H1 (cell line): ENCODE measurements at places on chromosomes 2 and 18. TPM values are rescaled to one million over a fixed set of nuclear protein-coding genes. Genes with fewer than 3 reads are reported as not detected.

DNA sequence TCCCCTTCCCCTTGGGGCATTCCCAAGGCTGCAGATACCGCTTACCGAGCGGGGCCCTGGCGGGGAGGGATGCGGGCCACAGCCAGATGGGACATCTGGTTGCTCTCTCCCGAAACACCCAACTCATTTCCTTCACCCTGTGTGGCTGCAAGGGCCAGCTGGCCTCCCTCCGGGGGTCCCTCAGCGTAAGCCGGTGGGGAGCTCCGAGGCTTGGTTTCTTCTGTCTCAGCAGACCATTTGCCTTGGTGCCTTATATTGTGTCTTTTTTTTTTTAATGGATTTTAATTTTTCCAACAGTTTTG lies 107.6 kb upstream of the ODC1 start:
- no peak overlapping the region for H3K4me3 ChIP-seq
- no peaks in the 10 kb centered on the region for H3K36me3 ChIP-seq
- DNase-seq = no peak
- H3K4me1 ChIP-seq = no peaks in the 10 kb centered on the region
- H3K27ac ChIP-seq = no peak overlapping the region

DNA sequence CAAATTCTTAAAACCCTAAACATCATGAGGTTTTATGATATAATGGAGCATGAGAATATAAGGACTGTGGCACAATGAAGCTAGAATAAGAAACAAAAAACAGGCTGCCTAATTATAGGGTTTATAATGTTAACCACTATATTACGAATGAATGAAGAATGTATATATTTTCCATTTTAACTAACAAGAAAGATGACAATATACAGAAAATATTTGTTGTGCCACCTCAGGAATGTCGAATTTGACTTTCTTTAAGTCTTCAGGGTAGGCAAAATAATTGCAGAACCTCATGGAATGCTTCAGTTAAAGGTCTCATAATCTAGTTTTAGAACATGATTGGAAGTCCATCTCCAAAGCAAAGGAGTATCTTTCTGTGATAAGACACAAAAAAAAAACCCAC lies 282.9 kb upstream of the SLC8A1 start:
- DNase-seq = no peak
- H3K27ac ChIP-seq = no peak overlapping the region
- H3K36me3 ChIP-seq = no peaks in the 10 kb centered on the region
- no peak overlapping the region for H3K4me3 ChIP-seq

GRCh38 chr2:197137231-197137630 lies 173.3 kb downstream of the ANKRD44 start:
- no peaks in the 10 kb centered on the region for H3K4me1 ChIP-seq
- H3K27ac ChIP-seq = no peak overlapping the region
- no peaks in the 10 kb centered on the region for H3K36me3 ChIP-seq
- no peak overlapping the region for H3K4me3 ChIP-seq
- no peaks in the 10 kb centered on the region for H3K27me3 ChIP-seq

ST6GAL2 gene
- polyA plus RNA-seq = 2.7 and 4.5 TPM in 2 replicates

GRCh38 chr2:23557455-23557854 lies 172.5 kb downstream of the KLHL29 start:
- DNase-seq = no peak
- H3K27ac ChIP-seq = no peak overlapping the region
- H3K4me3 ChIP-seq = no peak overlapping the region
- H3K27me3 ChIP-seq = no peaks in the 10 kb centered on the region
- H3K36me3 ChIP-seq = no peaks in the 10 kb centered on the region

- DNase-seq = no peak
- no peaks in the 10 kb centered on the region for H3K27me3 ChIP-seq
- no peak overlapping the region for H3K4me3 ChIP-seq
- no peaks in the 10 kb centered on the region for H3K4me1 ChIP-seq
These were observed 34.8 kb upstream of the RND3 start for GRCh38 chr2:150522269-150522668.

DNA sequence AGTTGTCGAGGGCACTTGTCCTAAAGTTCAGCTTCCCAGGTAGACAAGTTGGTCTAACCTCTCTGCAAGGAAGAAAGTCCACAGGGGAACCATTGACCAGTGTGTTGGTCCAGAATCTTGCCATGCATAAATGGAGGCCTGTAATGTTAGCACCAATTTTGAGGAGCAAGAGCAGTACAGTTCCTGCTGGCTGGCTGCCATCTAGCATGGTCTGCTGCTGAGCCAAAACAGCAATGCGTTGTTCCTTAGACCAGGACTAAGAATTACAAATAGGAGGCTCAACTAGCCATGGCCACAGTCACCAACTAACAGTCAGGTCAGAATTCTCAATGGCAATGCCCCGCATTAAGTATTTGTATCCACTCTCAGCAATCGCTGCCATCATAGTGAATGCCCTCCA lies 72.8 kb upstream of the WIPF1 start:
- H3K27me3 ChIP-seq = no peaks in the 10 kb centered on the region
- H3K4me1 ChIP-seq = peaks cover 3% of the 10 kb centered on the region; the same call in 1 of the 2 replicates
- no peak overlapping the region for H3K4me3 ChIP-seq
- H3K36me3 ChIP-seq = no peaks in the 10 kb centered on the region
- H3K27ac ChIP-seq = no peak overlapping the region
- no peak for DNase-seq

OTOS gene
- polyA plus RNA-seq = 0.17 and 0.19 TPM in 2 replicates

GRCh38 chr18:57629422-57629821 lies 7.8 kb upstream of the NARS1 start:
- H3K4me3 ChIP-seq = no peak overlapping the region
- no peaks in the 10 kb centered on the region for H3K36me3 ChIP-seq
- H3K27me3 ChIP-seq = no peaks in the 10 kb centered on the region
- H3K27ac ChIP-seq = no peak overlapping the region

SPP2 gene
- polyA plus RNA-seq = not detected in 2 replicates

DNA sequence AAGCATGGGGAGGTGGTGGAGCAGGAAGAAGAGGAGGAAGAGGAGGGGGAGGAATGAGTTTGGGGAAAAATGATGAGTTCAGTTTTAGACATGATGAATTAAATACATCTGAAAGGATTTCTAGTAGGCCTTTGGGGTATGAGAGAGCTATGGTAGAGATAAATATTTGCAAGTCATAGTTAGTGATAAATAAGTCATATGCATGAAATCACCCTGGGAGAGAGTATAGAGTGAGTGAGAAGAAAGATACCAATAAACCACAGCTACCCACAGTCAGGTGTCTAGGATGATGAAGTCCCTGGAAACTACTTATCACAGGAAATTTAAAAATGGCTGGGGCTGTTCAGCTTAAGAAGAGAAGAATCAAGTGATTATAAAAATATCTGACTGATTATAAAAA lies 240.5 kb downstream of the RDH14 start:
- no peak overlapping the region for H3K27ac ChIP-seq
- H3K27me3 ChIP-seq = no peaks in the 10 kb centered on the region
- DNase-seq = no peak

- H3K4me3 ChIP-seq = no peak overlapping the region
- H3K4me1 ChIP-seq = no peaks in the 10 kb centered on the region
- DNase-seq = no peak
- H3K36me3 ChIP-seq = no peaks in the 10 kb centered on the region
These were observed 211.7 kb upstream of the LRATD1 start for GRCh38 chr2:14420851-14421250.

GRCh38 chr2:141020346-141020745 lies 1110.5 kb downstream of the LRP1B start:
- no peaks in the 10 kb centered on the region for H3K36me3 ChIP-seq
- H3K4me3 ChIP-seq = no peak overlapping the region
- H3K4me1 ChIP-seq = no peaks in the 10 kb centered on the region
- no peak overlapping the region for H3K27ac ChIP-seq
- H3K27me3 ChIP-seq = no peaks in the 10 kb centered on the region
- no peak for DNase-seq

SFT2D3 gene
- polyA plus RNA-seq = 7.3 and 10.3 TPM in 2 replicates

DNA sequence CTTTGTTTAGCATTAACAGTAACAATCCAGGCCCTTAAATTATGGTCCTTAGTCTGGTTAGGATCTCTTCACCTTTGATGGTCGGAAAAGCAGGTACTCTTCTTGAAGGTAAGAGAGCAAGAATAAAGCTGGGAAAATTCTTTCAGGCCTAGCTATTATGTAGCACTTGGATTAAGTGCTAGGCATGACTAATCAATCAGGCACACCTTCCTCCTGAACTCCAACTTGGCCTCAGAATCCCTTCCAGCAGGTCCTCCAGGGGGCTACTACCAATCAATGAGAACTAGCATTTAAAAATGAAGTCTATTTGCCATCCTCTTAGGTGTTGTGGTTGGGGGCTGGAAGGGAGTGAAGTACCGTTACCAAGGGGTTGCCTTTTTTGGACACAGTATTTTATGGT lies 3.7 kb downstream of the SMYD1 start:
- DNase-seq = no peak
- no peak overlapping the region for H3K4me3 ChIP-seq
- H3K27ac ChIP-seq = no peak overlapping the region
- no peaks in the 10 kb centered on the region for H3K27me3 ChIP-seq
- H3K36me3 ChIP-seq = no peaks in the 10 kb centered on the region

DNA sequence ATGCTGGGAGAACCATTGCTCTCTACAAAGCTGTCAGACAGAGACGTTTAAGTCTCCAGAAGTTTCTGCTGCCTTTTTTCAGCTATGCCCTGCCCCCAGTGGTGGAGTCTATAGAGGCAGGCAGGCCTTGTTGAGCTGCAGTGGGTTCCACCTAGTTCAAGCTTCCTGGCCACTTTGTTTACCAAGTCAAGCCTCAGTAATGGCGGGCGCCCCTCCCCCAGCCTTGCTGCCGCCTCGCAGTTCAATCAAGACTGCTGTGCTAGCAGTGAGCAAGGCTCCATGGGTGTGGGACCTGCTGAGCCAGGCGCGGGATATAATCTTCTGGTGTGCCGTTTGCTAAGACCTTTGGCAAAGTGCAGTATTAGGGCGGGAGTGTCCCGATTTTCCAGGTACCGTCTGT lies 52.7 kb upstream of the SCYGR2 start:
- DNase-seq = no peak
- H3K36me3 ChIP-seq = no peaks in the 10 kb centered on the region; the same call in 1 of the 2 replicates
- H3K4me1 ChIP-seq = no peaks in the 10 kb centered on the region
- no peak overlapping the region for H3K4me3 ChIP-seq
- no peak overlapping the region for H3K27ac ChIP-seq

DNA sequence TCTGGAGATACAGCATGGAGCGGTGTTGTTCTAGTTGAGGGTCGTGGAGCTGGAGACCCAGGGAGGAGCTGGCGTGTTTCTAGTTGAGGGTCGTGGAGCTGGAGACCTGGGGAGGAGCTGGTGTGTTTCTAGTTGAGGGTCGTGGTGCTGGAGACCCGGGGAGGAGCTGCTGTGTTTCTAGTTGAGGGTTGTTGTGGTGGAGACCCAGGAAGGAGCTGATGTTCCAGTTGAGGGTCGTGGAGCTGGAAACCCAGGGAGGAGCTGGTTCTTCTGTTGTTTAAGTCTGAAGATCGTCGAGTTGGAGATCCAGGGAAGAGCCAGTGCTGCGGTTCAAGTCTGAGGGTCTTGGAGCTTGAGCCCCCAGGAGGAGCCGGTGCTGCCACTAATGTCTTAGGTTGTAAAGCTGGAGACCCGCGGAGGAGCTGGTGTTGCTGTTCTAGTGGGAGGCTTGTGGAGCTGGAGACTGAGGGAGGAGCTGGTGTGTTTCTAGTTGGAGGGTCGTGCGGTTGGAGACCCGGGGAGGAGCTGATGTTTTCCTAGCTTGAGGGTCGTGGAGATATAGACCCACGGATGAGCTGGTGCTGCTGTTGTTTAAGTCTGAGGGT lies 155.3 kb downstream of the RTP5 start:
- no peak for DNase-seq

TUBA4A gene
- 172 and 174 TPM in 2 replicates for polyA plus RNA-seq

DNA sequence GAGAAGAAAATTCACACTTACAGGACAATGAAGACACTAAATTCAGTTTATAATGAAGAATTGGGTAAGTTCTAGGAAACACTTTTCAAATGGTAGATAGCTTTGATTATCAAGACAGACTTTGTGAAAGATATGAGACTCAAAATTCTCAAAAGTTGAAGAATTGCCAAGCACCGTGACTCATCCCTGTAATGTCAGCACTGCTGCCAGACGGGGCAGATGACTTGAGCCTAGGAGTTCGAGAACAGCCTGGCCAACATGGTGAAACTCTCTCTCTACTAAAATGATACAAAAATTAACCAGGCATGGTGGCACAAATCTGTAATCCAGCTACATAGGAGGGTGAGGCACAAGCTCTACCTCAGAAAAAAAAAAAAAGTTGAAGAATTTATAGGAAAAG lies 1820.1 kb upstream of the LRRTM1 start:
- H3K4me3 ChIP-seq = no peak overlapping the region
- no peak overlapping the region for H3K27ac ChIP-seq
- DNase-seq = no peak
- H3K4me1 ChIP-seq = no peaks in the 10 kb centered on the region
- H3K36me3 ChIP-seq = no peaks in the 10 kb centered on the region

NEU2 gene
- polyA plus RNA-seq = 0.12 TPM in 1 of 2 replicates, not detected in the other

TMEM178A gene
- 7.9 and 11.2 TPM in 2 replicates for polyA plus RNA-seq

SETBP1 gene
- 1.8 and 2.0 TPM in 2 replicates for polyA plus RNA-seq

- DNase-seq = no peak
- peaks cover 27% of the 10 kb centered on the region for H3K4me1 ChIP-seq
- no peaks in the 10 kb centered on the region for H3K27me3 ChIP-seq
- H3K27ac ChIP-seq = no peak overlapping the region
- no peaks in the 10 kb centered on the region for H3K36me3 ChIP-seq
These were observed 130.9 kb downstream of the GLI2 start for GRCh38 chr2:120866483-120867140.

- no peaks in the 10 kb centered on the region for H3K27me3 ChIP-seq
- no peak overlapping the region for H3K4me3 ChIP-seq
- DNase-seq = no peak
- H3K36me3 ChIP-seq = no peaks in the 10 kb centered on the region
- H3K27ac ChIP-seq = no peak overlapping the region
- no peaks in the 10 kb centered on the region for H3K4me1 ChIP-seq
These were observed 168.2 kb downstream of the STK39 start for GRCh38 chr2:168079236-168079635.

- no peaks in the 10 kb centered on the region for H3K36me3 ChIP-seq
- no peaks in the 10 kb centered on the region for H3K4me1 ChIP-seq
- no peak overlapping the region for H3K4me3 ChIP-seq
- no peak for DNase-seq
- H3K27me3 ChIP-seq = no peaks in the 10 kb centered on the region
- H3K27ac ChIP-seq = no peak overlapping the region
These were observed 355.6 kb downstream of the PARD3B start for GRCh38 chr2:204900910-204901309.

GRCh38 chr18:23920054-23920453 lies 94.5 kb upstream of the TTC39C start:
- H3K4me1 ChIP-seq = no peaks in the 10 kb centered on the region
- H3K4me3 ChIP-seq = no peak overlapping the region
- no peak for DNase-seq
- H3K27ac ChIP-seq = no peak overlapping the region
- H3K27me3 ChIP-seq = no peaks in the 10 kb centered on the region

- no peaks in the 10 kb centered on the region for H3K36me3 ChIP-seq
- DNase-seq = no peak
- no peaks in the 10 kb centered on the region for H3K27me3 ChIP-seq
- no peak overlapping the region for H3K4me3 ChIP-seq
These were observed 5.4 kb upstream of the CWC22 start for GRCh38 chr2:180012523-180012922.

DNA sequence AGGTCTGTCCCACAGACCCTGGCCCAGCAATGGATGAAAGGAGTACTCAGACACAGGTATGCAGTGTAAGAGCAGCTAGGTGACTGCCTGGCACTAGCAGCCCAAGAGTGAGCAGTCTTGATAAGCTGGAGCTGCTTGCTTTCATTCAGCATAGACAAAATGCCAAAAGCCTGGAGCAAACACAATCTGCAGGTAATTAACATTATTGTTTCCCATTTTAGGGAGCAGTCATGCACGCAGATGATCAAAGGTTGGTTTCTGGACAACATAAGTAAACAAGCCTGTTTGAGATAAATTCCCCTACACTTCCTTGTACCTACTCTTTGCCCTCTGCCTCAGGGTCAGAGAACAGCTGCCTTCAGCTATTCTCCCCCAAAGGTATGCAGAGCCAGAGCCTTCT lies 73.7 kb upstream of the MSTN start:
- no peaks in the 10 kb centered on the region for H3K27me3 ChIP-seq
- no peaks in the 10 kb centered on the region for H3K36me3 ChIP-seq
- no peaks in the 10 kb centered on the region for H3K4me1 ChIP-seq
- no peak overlapping the region for H3K4me3 ChIP-seq
